ENCODE measurements at places on chromosomes 6 and 20.

DNA sequence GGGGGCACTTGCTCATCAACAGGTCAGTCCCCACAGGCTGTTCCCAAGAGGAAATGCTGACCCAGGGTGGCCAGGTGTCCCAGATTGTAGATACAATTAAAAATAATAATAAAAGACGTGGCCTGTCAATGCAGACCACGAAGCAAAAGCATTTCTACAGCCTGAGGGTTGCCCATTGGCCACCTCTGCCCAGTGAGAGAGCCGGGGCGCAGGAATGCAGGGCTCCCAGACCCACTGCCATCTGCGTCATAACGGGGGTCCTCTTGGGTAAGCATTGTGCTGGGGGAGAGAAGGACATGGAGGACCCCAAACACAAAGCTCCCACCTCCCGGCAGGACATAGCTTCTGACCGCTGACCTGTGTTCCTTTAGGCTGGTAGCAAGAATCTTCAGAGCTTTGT, 22.9 kb upstream of the AFDN start:
- DNase-seq: no peak

DNA sequence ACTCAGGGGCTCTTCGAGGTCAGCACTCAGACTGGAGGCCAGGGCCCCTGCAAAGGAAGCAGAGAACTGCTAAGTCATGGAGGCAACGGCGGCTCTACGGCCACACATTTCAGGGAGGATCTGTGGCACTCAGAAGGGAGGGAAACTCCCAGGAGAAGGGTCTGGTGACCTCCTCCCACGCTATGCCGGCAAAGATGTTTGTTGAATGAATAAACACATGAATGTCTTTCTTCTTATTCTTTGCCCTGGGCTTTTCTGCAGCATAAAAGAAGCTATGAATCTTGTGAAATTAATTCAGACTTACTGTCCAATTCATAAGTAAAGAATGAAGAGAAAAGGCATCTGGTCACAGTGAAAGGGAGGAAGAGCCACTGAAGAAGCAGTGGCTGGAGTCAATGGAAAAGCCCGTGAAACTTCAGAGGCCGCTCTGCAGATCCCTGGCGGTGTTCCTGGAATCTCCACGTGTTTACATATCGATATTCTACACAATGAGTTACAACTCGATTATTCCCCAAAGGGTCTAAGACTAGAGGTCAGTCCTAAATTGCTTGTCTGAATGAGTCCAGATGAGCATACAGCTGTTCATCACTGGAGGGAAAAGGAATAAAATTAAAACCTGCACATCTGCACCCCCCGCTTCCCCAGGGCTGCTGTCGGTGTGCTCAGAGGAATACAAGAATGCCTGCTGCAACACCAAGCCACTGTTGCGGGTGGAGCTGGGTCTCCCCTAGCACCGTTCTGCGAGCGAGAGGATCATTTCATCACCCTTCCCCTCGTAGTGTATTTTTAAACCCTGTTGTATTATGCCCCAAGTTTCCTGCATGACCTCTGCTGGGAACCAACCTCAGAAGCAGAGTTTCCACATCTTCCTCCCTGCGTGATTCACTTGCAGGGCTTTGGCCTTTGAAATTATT, 25.6 kb downstream of the INSM1 start:
- DNase-seq: no peak

GRCh38 chr6:128554302-128554701, 33.9 kb upstream of the PTPRK start:
- no peak for DNase-seq

DNA sequence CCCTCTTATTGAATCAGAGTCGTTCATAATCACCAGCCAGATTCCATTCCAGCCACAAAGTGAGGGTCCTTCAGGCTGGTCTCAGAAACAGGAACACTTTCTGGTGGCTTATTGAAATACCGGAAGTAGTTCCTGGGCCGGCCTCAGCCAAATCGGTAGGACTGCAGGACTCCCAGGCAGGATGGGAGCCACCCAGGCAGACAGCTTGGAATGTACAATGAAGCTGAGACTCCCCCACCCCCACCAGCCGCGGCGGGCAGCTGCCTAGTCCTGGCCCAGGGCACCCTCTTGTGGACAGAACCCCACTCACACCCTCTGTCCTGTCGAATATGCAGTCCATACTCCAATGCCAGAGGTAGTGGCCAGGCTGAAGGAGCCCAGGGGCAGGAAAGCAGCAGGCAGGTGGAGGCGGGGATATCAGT, 43.8 kb downstream of the MDFI start:
- DNase-seq: peak; percentile 66

DNA sequence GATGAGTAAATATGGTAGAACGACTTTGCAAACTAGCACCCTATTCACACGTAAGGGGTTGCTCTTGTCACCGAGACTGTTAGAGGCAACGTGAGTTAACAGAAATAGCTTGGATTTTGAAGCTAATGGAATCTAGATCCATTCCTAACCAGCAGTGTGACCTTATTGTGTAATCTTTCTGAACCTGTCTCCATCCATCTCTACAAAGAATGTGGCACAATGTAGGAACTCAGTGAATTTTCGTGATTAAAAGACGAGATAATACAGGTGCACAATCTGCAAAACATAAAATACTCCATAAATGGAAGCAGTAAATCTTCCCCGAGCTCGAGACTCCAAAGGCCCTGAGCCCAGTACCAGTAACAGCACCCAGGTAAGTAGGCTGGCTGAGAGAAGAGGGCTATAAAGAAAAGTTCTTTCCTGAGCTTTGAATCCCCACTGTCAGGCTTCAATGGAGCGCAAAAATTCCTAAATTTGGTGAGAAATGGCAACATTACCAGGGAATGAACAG, 801 bp upstream of the KIFC1 start:
- DNase-seq: no peak

DNA sequence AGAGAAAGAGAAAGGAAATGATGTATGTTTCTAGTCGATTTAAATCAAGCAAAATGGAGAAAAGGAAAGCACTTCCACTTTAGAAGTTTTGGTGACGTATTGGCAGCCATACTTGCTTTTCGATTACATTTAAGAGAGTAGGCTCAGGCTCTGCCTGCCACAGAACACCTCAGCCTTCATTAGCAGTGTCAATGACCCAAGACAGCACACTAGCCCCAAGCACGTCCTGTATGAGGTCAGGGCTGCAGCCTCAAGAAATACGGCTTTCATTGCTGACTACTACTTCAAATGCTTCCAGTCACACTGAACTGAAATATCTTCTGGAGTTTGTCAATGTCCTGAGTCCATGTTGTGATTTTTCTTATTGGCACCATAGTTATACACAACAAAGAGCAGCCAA, 285.3 kb downstream of the EYA4 start:
- no peak for DNase-seq

- DNase-seq: no peak
Measured at GRCh38 chr6:30935018-30935417, 3.0 kb upstream of the SFTA2 start.

DNA sequence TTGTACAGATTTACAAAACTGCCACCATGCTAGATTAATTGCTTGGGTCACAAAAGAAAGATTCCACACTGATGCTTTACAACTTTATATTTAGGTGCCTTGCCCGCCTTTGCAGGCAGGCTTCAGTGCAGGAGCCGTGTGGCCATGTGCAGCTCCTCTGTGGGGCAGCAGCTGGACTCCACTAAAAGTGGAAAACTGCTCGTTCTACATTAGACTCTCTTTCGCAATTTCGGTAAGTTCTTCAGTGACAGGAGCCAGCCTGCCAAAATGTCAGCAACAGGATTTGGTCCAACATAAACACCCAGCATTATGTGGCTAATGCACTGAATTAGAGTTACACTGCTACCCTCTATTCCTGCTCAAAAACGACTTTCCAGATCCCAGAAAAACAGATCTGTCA, 174.4 kb upstream of the KCNK16 start:
- no peak for DNase-seq

Data from NCI-H1694 treated with DMSO at 0.1 percent for 48 hours (cell line).